ENCODE measurements at places on chromosomes 2 and 18.

DNA sequence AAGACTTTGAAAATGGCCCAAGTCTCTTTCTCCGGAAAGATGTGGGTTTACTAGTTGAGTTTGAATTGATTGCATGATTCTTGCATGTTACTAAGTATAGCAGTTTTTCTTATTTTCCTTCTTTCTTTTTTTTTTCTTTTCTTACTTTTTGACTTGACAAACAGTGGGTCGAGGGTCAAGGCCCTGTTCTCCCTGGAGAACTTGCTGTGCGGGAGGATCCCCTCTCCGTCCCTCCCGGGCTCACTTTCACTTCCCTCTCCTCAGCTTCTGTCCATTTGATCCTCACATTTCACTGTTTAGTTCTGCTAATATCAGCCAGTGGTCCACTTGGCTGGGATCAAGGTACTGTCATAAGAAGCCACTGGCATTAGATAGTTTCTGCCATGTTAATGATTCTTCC, 767.4 kb downstream of the TDRD15 start:
- DNase-seq: no peak

- peak; percentile 65 for DNase-seq
Measured at GRCh38 chr18:35231052-35231451, 9.8 kb upstream of the ZNF397 start.

DNA sequence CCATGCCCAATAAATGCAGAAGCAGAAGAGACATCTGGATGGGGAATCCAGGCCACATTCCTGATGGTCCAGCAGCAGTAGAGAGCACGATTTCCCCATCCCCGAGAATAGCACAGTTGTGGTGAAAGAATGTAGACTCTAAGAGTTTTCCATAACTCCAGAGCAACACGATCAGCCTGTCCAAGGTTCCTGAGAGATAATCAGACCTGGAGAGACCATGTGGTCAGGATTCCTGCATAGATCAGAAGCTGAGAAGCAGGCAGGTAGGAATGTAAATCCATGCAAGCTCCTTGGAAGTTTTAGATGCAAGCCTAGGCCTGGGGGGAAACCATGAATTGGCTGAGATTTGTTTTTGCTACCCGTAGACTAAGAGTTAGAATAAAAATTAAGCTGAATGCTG, 34.2 kb upstream of the PTPRM start:
- no peak for DNase-seq

- DNase-seq: no peak
Measured at GRCh38 chr2:98924038-98924830, 11.8 kb downstream of the CRACDL start.

DNA sequence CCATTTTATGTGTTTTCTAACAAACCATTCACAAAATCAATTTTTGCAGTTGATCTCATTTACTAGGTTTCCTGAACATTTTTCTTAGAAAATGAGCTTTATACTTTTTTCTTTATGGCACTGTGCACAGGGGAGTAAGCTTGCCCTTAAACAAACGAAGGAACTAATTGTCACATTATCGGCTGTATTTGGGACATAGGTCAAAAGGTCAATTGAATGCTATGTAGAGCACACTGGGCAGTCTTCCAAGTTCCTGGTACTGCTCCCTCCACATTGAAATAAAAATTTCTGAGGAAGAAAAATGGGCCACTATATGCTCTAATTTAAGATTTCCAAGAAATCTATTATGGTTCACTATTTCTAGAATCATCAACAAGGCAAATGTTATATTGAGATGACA, 93.6 kb upstream of the TMEFF2 start:
- no peak for DNase-seq

DNA sequence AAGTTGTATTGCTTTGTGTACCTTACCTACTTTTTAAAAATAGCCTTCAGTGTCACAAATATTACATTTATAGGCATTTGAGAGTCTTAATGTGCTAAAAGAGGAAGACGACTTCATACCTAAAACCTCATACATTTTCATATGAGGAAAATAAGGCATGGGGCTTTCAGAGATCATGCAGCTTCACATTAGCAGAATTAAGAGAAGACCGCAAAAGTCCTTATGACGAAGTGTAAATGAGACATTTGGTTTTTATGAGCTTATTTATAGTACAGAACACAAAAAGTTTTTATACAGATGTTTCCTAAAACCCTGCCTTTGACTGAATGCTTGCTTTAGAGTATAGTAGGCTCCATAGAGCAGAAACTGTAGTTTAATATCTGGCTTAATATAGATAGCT, 10.1 kb upstream of the CCDC138 start:
- DNase-seq: no peak

DNA sequence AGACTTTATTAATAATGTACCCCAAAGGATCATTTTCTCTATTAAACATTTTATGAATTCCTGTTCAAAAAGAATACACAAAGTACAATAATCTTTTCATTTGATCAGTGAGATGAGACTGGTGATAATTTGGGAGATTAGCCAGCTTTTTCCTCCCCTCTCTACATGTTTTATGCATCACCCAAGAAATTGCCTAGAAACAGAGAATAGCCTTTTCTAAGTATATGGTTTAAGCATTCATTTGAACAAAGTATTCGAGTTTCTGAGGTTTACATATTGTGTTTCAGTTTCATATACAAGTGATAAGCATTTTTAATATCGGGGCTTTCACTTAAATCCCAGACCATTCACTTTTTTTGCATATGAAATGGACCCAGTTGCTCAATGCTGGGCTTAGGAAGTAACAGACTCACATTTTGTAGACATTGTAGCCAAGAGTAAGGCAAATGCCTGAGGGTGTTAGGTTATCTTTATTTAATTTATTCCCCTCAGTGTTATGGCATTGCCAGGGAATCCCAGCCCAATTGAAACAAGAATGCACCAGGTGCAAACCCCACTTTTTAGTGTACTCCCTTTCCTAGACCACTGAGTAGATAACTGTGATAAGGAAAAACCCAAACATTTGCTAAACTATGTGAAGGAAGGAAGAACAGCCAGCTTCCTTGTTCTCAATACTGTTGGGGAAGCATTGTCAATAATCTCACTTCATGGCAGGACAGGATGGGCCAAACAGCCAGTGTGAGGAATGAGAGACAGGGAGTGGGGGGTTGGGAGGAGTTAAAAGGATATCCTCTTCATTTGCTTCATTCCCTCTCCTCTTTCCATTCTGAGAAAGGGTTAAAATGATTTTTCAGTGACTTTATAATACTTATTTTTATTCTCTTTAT, 3.5 kb downstream of the CPO start:
- no peak for DNase-seq

DNA sequence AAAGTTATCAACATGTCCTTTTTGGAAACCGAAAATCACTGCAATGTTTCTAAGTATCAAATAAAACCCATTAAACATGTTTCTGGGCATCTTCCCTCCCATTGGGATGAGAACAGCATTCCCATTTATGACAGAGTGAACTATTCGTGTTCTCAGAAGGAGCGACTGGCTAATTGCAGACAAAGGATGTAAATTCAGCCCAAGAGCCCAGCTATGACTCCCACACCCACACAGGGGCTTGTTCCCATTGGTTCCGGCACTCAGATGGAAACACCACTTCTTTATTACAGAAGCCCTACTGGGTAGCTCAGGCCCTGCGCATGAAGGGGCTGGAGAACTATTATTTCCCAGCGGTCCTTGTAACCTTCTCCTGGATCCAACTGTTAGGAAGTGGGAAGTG, 16.6 kb upstream of the NPAS2 start:
- DNase-seq: no peak

DNA sequence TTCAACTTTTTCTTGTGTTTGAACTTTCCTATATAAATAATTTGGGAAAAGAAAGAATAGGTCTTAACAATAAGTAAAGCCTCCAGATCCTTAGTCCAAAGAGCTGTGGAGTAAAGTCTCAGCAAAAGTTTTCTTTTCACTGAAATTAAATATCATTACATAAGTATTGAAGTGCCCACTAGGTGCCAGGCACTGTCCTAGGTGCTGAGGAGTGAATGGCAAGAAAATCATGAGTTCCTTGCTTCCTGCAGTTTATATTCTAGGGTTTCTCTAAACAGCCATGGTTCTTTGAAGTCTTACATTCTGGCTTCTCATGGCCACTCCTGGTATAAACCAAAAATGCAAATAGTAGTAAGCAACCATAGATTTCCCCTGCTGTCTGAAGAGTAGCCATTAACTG, 59.7 kb downstream of the SPP2 start:
- DNase-seq: no peak

DNA sequence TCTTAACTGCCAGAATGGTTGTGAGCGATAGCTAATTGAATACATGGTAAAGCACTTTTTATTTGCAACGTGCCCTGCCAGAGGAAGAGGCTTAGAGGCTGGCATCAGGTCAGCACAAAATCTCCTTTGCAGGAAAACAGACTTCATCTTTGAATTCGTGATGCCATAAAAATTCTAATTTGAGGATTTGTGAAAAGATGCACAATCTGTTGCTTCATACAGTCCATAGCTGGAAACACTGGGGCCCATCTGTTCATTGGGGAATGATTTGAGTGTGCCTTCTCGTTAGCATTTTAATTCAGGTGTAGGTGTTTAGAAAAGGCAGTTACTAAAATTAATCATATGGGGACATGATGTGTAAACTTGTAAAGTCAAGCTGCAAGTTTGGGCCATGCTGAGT, 876.0 kb downstream of the SLC4A3 start:
- no peak for DNase-seq

- DNase-seq: no peak
Measured at GRCh38 chr2:182893666-182894065, 27.2 kb upstream of the FRZB start.
